ENCODE measurements at places on chromosomes 2 and 18.
A peak's percentile ranks its signal among the peaks of the same experiment; 100 is the strongest.

GRCh38 chr2:236352761-236353593, 88.8 kb upstream of the ASB18 start:
- no peak for ATAC-seq

GRCh38 chr2:236647621-236648020, 78.0 kb downstream of the ACKR3 start:
- no peak for ATAC-seq

GRCh38 chr2:47193607-47194006, 38.5 kb upstream of the STPG4 start:
- no peak for ATAC-seq

- no peak for ATAC-seq
Measured at GRCh38 chr2:225073198-225073597, 30.9 kb upstream of the DOCK10 start.

- ATAC-seq = peak; percentile 10
Measured at GRCh38 chr2:225037415-225038230, 4.6 kb downstream of the DOCK10 start.

GRCh38 chr2:202337151-202337550, 39.0 kb upstream of the BMPR2 start:
- no peak for ATAC-seq

DNA sequence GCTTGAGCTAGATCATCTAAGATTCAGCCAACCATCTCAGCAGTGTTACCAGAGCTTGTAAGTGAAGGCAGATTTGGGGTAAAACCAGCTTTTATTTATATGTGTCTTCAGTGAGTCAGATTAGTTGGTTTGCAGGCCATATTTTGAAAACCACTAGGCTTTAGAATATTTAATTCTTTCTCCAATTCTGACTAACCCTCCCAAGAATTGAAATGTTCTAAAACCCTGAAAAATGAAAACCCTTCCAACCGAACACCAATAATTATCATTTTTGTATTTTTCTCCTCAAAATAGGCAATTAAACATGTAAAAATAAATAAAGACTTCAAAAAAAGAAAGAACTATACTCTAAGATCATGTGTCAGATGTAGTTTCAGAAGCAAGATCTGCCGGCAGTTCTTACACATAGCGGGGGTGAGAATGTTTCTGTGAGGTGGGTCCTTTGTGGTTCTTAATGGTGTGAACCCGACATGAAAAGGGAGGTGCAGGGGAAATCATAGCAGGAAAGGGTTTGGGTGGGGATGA, 14.2 kb downstream of the PLEK start:
- peak; percentile 77 for ATAC-seq

GRCh38 chr2:122737429-122738077, 982.1 kb downstream of the TSN start:
- no peak for ATAC-seq

- ATAC-seq = no peak
Measured at GRCh38 chr2:230850358-230850658, 14.4 kb upstream of the ITM2C start.

DNA sequence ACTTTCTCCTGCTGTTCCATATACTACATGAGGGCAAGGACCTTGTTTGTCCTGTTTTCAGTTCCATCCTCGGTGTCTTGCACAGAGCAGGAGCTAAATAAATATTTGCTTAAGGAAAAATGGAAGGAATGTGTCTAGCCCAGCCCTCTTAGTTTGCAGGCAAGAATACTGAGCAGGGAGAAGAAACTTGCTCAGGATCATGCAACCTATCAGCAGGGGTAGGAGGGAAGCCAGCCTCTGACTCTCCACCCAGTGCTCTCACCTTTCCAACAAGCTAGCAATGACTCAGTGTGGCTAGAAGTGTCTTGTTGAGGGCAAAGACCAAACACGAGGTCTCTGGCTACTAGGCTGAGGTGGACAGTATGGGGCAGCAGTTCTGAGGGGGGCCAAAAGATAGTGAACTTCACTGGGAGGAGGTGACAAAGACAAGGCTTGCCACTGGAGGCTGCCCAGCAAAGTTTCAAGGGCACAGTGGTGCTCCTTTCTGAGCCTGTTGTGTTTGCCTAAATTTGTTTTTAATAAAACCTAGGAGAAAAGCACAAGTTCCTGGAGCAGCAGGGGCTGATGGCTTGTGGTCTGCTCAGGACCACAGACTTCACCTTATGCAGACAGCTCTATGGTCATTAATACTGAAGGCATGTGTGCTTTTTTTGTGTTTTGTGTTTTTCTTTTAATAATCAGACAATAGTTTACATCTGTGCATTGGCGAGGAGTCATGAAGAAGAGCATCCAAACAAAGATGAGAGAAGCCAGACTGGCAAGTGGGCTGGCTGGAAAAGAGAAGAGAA, 49.1 kb upstream of the CTAGE1 start:
- no peak for ATAC-seq

DNA sequence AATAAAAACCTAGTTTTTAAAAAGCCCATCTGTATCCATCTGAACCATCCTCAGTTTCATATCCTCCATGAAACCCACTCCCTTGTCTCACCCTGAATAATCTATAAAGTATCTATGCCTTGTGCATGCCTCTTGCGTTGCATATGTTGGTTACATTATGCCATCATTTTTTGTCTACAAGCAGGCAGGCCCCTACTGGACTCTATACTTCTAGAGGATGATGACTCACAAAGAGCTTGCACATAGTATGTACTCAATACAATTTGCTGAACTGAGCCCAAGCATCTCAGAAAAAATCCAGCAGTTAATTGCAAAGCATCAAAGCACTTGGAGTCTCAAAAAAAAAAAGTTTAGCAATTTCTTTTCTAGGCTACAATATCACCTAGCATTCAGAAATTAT, 95.6 kb downstream of the DYM start:
- ATAC-seq = no peak

GRCh38 chr18:52340406-52341102, 557 bp downstream of the DCC start:
- no peak for ATAC-seq

DNA sequence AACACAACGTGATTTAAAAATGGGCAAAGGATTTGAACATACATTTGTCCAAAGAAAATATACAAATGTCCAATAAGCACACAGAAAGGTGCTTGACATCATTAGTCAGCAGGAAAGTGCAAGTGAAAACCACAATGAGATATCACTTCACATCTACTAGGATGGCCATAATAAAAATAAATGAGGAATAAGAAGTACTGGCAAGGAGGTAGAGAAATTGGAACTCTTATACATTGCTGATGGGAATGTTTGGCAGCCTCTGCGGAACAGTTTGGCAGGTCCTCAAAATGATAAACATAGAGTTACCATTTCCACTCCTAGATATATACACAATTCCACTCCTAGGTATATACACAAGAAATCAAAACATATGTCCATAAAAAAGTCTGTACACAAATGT, 51.0 kb upstream of the PGAP1 start:
- ATAC-seq = no peak

DNA sequence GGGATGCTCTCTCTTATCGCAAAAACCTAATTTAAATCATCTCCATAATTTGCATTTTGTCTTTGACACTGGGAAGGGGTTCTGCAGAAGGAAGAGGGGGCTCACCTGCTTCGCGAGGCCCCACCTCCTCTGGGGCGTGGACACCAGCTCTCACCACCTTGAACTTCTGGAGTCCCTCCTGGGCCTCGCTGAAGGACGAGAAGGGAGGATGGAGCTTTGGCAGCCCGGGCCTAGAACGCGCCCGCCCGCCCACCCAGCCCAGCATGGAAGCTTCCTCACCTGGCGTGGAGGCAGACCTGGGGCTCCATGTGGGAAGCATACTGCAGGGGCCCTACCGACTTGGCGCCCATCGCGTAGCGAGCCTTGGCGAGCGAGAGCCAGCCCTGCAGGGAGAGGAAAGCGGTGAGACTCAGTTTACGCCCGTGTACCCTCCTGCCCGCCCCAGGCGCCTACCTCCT, 1.1 kb upstream of the IMP4 start:
- no peak for ATAC-seq

DNA sequence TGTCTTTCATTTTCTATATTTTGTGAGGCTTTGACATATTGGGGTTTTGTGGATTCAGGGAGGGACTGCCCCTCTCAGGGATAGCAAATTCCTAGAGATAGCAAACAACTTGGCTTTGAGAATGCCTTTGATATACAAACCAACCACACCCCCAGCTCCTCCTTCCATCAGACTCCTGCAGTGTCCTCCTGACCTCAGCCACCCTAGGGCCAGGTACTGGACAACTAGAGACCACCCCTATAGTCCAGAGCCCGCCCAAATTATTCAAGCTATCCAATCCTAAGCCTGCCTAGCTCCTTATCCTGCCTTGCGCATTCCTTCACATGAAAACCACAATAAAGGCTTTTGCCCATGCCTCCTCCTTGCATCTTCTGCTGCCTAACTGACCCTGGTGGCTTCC, 22.9 kb upstream of the STAM2 start:
- ATAC-seq = no peak
